ENCODE measurements at places on chromosomes 4 and X.

GRCh38 chrX:22742174-22742573 is 257.6 kb upstream of the DDX53 start:
- no peak for DNase-seq

GRCh38 chrX:132404266-132404665 is 84.6 kb downstream of the MBNL3 start:
- DNase-seq = no peak

DNA sequence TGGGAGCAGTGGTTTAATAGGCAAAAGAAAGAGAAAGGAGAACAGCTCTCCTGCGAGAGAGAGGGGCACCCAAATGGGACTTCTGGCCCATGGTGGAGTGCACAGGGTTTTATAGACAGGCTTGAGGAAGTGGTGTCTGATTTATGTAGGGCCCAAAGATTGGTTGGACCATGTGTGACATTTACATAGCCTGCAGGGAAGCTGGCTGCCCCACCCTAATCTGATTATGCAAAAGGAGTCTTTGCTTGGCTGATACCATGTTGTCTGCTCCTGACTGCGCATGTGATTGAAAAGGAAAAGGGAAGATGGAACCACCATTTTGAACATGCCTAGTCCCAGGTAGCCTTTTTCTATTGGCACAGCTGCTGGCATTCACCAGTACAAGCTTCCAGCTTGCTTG is 100.0 kb upstream of the DIPK2B start:
- no peak for DNase-seq

- DNase-seq = no peak
Observed at GRCh38 chr4:147733716-147734344, 1.9 kb downstream of the ARHGAP10 start.

DNA sequence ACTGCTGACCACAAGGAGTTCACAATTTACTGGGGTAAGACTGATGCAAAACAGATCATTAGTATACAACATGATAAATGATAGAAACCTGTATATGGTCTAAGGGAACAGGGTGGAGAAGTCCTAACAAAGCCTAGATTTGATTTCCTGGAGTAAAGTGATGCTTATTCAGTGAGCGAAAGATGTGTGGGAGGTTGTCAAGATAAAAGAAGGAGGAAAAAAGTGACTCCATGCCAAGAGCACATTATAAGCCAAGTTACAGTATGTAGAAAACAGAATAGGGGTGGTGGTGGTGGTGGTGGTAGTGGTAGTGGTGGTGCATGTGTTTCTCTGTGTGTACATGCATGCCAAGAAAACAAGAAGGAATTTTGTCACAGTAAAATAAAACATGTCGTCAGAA is 325.2 kb downstream of the MAPK10 start:
- DNase-seq = no peak

DNA sequence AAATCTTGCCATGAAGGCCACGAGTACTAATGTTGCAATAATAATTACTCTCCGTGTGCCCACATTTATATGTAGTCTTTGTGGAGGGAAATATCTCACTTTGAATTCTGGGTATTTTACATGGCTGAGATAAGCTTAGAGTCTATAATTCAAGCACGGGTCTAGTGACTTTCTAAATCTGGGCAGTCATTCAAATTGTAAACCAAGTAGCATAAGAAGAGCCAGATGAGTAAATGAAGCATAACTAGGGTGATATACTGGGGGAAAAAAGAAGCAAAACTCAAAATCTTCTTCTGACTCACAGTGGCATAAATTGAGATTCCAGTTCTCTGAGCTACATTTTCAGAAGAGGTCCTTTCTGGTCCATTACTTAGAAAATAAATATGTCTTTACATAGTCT is 53.0 kb downstream of the MAPK10 start:
- no peak for DNase-seq

- no peak for DNase-seq
Observed at GRCh38 chr4:40718586-40718985, 31.2 kb upstream of the NSUN7 start.

- no peak for DNase-seq
Observed at GRCh38 chr4:121306931-121307330, 73.9 kb downstream of the QRFPR start.

- DNase-seq = no peak
Observed at GRCh38 chr4:150018257-150018656, 60.0 kb upstream of the DCLK2 start.

- no peak for DNase-seq
Observed at GRCh38 chr4:5547651-5548249, 160.6 kb downstream of the EVC2 start.

DNA sequence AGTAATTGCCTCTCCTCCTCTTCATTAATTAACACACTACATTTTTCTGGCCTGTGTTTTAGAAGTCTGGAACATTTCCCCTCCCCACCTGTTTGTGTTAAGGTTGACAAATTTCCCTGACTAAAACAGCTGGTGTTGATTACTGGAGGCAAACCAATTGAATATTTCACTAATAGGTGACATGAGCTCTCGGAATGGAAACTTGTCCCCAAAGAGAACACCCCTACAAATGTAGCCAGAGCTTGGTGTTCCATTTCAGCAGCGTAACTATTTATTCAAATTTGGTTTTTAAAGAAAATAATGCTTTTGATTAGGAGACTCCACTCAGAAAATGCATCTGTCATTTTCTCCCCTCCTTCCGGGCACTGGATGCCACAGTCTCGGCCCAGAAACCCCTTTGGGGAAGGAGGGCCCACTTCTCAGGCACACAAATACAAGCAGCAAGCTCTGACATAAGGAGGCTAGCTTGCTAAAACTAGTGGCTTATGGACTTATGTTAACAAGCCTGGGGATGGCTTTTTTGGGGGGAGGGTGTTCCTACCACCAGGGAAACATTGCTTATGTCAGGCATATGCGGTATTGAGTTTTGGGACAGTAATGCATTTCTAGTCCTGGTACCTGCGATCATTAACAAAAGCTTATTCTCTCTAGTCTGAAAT is 2.2 kb downstream of the RNF150 start:
- DNase-seq = no peak

DNA sequence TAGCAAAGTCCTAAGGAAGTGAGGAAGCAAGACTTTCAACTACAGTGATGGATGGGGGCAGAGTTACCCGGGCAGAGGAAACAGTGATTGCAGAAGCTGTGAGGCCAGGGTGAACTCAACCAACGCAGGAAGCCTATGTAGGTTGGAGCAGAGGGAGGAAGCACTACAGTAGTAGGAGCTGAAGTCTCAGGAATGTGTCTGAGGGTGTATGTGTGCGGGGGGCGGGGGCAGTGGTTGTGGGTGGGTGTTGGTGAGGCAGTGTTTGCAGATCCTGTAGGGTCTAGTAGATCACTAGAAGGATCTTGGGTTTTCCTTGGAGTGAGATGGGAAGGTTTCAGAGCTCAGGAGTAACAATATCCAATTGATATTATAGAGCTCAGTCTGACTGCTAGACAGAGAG is 9.9 kb upstream of the MID1 start:
- DNase-seq = no peak

GRCh38 chr4:7647600-7648543 is 213.1 kb upstream of the PSAPL1 start:
- DNase-seq = no peak

- DNase-seq = no peak
Observed at GRCh38 chrX:47614618-47615017, 5.0 kb downstream of the SYN1 start.

DNA sequence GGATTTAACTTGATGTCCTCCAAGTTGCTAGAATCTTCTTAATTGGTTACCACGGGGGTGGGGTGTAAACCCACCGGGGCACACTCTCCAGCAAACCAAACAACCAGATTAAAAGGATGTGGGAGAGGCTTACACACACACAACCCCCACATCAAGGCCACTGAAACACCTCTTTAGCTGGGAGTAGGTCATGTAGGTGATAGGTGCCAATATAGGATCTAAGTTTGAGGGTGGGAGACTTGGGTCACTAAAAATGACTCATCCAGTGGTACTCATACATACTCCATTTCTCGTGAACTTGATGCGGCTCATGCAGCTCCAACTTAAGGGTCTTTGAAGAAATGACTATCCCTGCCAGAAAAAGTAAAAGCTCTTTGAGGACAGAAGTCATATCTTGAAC is 20.5 kb upstream of the CD40LG start:
- DNase-seq = no peak

GRCh38 chrX:66634272-66634671 is 4.6 kb downstream of the EDA2R start:
- no peak for DNase-seq

DNA sequence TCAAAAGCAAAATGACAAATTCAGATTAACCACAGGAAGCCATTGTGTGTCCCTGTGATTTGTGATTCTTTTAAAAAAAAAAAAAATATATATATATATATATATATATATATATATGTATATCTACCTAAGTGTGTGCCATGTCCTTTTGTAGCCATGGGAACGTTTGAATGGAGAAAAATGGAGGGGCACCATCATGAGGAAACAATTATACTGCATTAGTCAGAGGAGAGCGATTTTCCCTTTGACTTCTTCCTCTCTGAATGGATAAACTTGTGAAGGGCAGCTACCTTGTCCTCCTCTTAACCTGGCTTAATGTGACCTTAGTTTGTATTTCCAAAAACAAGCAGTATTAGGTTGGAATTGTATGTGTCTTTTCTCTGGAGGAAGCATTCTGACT is 23.3 kb upstream of the CBLL2 start:
- no peak for DNase-seq

GRCh38 chrX:132776486-132777210 is 181.8 kb downstream of the HS6ST2 start:
- no peak for DNase-seq

- no peak for DNase-seq
Observed at GRCh38 chr4:30461218-30461617, 259.0 kb upstream of the PCDH7 start.

GRCh38 chrX:30965767-30966166 is 76.7 kb upstream of the TAB3 start:
- no peak for DNase-seq

- DNase-seq = no peak
Observed at GRCh38 chrX:134749706-134750445, 91.6 kb upstream of the PLAC1 start.

DNA sequence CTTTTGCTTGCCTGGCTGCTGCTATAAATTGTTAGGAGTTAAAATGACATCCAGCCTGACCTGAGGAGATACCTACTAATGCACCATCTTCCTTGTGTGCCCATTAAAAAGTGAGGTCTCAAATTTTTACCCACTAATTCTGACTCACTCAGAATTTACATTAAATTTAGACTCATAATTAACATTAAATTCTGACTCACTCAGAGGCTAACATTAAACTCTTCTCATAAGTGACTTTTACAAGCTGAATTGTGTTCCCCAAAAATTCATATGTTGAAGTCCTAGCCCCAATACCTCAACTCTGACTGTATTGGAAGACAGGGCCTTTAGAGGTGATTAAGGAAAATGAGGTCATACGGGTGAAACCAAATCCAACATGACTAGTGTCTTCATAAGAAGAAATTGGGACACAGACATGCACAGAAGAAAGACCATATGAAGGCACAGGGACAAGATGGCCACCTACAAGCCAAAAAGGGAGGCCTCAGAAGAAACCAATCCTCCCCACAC is 11.8 kb downstream of the CASP6 start:
- DNase-seq = no peak

- DNase-seq = no peak
Observed at GRCh38 chr4:188780686-188781085, 641.4 kb downstream of the TRIML1 start.

DNA sequence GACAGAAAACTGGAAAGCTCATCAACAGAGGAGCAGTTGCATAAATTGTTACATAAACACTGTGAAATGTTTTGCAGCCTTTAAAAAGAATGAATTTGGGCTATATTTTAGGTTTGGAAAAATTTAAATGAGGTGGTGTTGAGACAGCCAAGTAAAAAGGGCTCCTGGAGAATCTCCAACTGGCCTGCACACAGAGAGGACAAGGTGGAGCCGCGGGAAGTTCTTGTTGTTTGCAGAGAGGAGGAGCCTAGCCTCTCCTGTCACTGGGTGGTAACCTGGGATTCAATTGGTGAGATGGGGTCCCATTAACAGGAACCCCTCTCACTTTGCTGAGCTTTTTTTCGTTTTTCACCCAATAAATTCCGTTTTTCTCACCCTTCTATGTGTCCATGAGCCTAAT is 13.4 kb downstream of the GIMD1 start:
- DNase-seq = no peak

DNA sequence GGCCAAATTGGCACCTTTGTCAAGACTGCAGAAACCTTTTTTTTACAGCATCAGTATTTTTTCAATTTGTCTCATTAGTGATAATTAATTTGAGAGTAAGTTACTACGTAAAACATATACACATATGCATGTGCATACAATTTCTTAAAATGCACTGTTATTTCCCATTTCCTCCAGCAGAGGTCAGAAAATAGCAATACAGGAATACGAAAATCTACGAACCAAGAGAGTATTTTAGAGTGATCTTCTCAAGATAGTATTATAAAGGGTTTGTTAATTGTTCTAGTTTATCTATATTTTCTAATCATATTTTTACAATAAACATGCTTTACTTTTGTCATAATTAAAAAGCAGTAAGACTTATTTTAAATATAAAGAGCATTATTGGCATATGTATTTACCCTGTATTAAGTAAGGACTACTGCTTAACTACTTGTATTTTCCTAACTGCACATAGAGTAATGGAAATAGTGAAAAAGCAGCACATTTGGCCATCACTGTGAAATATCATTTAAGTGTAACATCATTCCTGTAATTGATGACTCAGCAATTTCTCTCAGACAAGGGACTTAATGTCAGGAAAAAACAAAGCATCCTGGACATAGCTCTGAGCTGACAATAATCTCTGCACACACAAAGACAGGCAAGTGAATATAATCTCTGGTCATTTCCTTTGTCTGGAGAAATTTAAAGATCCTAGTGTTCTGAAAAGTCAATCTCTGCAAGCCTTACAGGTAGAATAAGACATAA is 45.6 kb downstream of the MAOB start:
- DNase-seq = no peak

DNA sequence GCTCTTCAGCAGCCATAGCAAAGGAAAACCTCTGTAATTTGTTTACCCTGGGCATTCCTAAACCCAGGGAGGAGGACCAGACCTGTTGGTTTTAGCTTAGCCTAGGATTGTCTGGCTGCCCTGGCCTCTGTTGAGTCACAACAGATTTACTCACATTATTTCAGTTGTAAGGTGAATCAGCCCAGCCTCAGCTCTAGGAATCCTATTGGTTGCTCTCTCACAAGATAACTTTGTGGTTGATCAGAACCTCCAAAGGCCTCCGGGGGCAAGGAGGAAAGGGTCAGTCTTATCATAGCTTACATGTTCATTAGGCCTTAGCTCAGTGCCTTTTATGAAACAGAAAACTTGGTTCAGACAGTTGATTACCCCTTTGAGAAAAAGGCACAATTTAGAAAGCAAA is 41.0 kb downstream of the PDK3 start:
- no peak for DNase-seq

GRCh38 chrX:11609109-11609508 is 56.6 kb downstream of the ARHGAP6 start:
- DNase-seq = no peak

DNA sequence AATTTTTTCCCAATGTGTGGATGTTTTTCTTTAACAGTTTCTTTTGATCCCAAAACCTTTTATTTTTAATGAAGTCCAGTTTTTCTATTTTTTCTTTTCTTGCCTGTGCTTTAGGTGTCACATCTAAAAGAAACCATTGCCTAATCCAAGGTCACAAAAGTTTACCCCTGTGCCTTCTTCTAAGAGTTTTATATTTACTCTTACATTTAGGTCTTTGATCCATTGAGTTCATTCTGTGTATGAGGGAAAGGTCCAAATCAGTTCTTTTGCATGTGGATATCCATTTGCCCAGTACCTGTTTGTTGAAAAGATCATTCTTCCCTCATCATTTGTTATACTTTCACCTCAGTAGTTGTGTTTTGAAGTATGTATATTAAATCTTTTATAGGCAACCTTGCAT is 13.0 kb downstream of the LRP2BP start:
- DNase-seq = no peak
